ENCODE measurements at places on chromosomes 1 and 21.
A peak's percentile ranks its signal among the peaks of the same experiment; 100 is the strongest.

DNA sequence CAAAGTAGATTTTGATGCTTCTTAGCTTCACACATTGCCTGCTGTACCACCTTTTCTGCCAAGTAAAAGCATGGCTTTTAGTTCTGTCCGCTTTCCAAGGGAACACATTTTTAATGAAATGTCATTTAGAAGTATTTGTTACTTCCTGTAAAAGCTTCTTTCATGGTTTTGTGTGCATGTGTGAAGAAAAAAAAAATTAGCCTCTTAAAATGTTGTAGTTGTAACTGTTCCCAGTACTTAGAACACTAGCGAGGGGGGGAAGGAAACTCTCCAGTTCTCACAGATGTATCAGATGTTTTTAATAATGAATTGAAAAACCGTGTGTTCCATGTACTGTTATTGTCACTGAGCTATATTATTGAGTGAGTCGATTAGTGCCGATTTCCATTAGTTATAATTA lies 568.3 kb upstream of the ADGRL2 start:
- DNase-seq, result no peak

DNA sequence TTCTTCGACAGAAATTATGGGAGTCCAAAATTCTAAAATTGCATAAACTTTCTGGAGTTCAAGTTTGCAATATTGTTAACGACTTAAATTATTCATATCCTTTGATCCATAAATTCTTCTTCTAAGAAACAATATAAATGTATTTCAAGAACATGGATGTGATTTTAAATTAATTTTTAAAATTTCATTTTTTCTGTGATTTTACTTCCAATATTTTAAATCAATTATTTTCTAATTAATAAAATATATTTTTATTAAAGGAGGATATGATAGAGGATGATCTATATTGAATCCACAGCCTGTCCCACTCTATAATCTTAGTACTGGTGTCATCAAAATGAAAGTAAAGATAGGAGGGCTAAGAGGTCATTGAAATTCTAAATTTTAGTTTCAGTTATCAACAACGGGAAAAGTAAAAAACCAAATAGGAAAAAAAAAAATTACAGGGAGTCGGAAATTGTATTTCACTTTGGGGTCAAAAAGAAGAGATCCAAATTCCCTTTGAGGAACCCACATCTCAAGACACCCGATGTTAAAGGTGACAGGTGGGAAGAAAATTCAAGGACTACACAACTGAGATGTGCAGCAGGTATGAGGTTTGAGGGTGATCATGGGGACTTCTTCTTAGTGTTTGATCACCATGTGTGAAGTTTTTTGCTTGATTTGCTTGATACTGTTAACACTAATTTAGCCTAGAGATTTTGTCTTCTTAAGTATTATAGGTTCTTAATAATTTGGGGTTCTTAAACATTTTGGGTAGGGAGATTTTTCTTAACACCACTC lies 154.8 kb upstream of the RGS18 start:
- DNase-seq, result no peak

DNA sequence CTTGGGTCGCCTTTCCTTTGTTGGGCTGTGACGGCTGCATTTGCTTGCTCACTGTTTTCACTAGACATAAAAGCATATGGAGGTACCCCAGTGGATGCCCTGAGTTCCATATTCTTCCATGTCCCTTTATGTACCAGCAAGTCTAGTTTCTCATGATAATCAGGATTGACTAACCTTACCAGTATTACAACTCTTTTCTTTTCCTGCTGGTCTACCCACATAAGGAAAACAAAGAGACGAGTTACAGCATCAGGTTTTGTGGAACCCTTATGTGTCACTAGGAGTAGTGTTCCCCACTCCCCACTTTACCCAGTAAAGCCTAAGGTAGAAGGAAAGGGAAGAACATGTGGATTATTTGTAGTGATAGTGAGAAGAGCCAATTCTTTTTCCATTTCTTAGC lies 16.4 kb upstream of the CENPF start:
- DNase-seq, result no peak

DNA sequence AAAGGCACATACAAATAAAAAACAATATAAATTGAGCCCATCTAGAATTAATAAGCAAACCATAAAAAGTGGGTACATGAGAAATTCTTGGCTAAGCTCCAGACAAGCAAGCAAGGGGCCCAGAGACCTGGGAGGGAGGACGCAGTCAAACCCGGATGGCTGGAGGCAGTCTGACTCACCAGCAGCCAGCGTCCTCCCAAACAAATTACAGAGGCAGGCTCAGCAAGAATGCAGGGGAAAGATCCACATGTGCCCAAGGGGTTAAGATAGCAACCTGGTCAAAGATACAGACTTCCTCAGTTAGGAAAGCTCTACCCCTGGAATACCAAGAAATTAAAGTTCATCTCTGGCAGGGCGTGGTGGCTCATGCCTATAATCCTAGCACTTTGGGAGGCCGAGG lies 7.4 kb upstream of the TIAM1 start:
- DNase-seq, result no peak

DNA sequence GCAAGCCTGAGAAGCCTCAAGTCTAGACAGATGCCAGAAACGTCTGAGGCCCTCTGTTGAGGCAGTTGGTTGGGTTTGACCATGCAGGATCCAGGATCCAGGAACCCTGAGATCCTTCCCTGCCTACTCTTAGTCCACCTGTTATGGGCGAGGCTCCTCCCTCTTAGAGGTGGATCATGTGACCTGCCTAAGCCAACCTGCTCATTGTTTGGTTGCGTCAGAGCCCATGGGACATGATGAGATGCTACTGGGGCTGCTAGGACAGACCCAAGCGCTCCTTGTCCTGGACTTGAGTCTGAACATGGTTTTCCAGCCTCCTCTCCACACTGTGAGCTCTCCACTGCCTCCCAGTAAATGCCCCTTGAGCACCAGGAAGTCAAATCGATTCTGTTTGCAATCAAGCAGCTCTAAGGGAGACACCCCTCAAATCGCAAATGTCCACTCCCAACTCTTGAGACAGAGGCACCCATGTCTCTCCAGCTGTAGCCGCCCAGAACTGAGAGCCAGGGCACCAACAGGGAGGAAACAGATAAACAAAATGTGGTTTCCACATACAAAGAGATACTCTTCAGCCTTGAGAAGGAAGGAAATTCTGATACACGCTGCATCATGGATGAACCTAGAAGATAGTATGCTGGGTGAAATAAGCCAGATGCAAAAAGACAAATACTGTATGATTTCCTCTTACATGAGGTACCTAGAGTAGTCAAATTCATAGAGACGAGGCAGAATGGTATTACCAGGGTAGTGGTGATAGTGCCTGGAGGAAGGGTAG lies 31.7 kb upstream of the WNT4 start:
- DNase-seq, result no peak

GRCh38 chr1:4612991-4613390 lies 41.4 kb upstream of the AJAP1 start:
- DNase-seq, result no peak

DNA sequence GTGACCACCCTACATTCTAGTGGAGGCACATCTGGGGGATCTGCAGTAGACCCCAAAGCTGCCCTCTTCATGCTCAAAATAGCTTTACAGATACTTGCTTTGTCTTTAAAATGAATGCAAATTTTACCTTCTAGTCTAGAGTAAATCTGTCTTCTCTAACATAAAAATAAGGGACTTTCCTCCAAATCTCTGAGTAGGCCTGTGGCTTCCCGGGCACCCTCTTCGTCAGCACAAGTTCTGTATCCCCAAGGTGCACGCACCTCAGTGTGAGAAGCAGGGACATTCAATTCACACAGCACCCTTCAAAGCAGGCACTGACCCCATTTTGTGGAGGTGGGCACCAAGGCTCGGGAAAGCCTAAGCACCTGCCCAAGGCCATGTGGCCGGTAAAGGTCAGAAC lies 19.0 kb downstream of the MEF2D start:
- no peak for DNase-seq

GRCh38 chr1:178645808-178646200 lies 79.2 kb upstream of the RALGPS2 start:
- no peak for DNase-seq

DNA sequence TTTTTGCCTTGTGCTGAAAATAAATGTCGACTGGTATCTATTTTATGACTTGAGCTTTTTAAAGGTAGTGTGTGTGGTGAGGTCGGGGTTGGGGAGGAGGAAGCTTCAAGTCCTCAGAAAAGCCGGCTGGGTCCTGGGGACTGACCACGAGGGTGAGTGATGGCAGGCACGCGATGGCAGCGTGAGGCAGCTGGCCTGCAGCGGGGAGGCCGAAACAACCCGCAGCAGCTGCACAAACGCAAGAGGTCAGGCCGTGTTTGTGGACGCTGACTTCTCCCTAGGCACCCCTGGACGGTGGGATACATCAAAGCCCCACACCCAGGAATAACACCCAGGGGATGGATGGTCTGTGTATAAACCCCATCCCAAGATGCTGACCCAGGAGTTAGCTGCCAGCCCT lies 51.4 kb downstream of the ZBTB18 start:
- no peak for DNase-seq

DNA sequence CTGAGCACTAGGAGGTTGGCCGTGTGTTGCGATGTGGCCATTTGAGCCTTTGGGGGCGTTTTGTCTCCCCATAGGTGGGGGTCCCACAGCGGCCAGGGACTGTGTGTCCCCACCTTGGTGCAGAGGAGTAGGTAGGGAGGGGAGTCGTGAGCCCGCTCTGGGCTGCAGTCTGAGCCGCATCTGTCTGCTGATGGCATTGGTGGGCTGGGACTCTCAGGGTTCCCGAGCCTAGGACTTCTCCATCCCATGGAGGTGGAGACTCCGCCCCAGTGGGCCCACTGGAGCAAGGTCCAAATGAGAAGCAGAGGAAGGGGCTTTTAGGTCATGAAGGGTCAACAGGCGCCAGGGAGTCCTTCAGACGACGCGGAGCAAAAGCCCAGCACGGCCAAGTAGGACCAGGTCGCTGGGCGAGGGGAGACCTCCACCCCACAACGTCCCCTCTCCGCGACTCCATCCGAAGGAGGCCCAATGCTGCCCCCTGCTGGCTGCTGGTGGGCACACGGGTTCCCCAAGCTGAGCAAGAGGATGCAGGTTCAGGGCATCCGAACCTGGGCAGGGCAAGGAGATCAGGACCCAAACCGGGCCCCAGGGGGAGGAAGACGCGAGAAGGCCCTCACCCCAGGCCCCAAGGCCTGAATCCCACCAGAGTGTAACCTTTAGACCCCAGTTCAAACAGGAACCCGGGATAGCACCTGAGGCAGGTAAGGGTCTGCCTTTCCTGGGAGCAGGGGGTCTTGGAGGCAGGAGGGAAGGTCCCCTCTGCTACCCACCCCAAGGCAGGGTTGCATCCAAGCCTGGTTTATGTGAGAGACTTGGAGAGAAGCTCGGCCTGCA lies 14.9 kb downstream of the TTC34 start:
- peak; percentile 79 for DNase-seq

DNA sequence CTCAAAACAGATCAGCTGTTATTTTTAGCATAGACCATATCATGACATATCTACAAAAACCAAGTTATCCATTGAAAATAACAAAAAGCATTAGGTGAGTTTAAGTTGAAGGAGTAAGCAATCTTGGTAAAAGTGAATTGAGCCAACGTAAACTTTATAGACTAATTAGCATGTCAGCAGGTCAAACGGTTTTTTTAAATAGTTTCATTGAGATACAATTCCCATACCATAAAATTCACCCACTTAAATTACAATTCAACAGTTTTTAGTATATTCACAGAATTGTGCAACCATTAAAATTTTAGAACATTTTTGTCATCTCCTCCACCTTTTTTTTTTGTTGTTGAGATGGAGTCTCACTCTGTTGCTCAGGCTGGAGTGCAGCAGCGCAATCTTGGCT lies 92.1 kb downstream of the TGFBR3 start:
- DNase-seq, result no peak

DNA sequence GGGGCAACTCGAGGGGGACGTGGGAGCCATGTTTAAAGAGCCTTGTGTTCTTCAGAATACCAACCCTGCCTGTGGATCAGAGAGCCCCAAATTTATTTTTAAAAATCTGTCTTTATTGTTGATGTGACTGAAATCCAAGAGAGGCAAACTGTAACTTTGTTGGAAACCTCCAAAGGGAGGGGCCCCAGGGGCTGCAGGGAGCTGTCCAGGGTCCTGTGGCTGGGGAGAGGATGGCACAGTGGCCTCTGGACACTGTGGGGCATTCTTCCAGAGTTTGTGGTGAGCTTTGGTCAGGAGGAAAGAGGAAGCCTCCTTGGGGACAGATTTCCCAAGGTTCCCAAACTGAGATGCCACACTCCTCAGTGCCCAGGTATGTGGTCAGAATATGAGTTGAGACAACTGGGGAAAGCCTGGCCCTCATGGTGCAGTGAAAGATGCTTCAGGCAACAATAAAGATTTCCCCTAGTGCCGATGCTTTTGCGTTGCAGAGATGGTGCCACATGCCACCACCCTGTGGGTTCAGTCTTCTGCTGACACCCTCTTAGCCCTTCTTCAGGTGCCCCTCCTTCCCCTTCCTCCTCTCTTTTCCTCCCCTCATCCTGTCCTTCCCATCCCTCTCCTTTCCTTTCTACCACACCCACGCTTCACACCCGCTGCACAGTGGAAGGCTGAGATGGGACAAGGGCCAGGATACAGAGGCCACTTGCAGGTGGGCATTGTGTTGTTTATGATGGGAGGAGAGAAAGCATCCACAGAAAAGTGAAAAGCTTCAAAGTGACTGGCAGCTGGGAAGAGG lies 122.1 kb downstream of the UCK2 start:
- no peak for DNase-seq

DNA sequence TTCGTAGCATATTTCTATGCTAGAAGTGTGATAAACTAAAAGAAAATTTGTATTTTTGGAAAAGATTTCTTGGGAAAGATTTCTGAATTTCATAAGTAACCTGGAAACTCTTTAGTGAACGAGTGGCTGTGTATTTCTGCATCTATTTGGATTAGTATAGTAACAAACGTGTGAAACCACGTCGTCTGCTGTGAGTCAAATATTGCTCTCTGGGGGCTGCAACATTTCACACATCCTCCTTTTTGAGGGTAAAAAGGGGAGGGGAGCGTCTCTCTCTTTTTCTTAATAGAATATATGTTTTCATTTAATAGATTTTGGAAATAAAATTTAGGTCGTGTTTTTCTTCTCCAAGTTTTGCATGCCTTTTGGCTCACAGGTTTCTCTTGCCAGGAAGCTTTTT lies 44.8 kb downstream of the LHX9 start:
- DNase-seq, result no peak

DNA sequence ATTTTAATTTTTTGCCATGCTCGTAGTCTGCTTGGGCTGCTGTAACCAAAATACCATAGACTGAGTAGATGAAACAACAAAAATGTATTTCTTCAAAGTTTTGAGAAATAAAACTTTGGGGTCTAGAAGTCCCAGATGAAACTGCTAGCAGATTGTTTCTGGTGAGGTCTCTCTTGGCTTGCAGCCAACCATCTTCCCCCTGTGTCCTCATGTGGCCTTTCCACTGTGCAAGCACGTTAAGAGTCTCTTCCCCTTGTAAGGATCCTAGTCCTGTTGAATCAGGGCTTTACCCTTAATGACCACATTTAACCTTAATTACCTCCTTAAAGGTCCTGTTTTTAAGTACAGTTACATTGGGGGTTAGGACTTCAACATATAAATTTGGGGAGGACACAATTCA lies 86.6 kb downstream of the PTBP2 start:
- no peak for DNase-seq

DNA sequence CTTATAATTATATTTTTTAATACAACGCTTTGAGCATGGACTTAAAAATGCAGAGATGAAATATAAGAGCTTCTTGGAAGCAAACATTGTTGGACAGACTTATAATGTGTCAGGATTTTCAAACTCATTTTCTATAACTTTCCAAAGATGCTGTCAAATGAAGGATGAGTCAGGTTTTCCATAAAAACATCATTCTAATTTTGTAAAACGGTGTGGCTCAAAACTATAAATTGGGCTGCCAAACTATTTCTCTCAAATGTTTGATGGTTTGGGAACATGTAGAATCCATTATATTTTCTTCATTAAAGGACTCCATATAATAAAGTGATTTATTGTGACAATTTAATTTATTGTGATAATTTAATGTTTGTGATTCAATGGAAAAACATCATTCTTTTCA lies 511.2 kb downstream of the USP25 start:
- DNase-seq, result no peak
